ENCODE measurements at places on chromosomes 13 and 19.

GRCh38 chr13:35349673-35350278 is 126.7 kb downstream of the MAB21L1 start:
- no peaks in the 10 kb centered on the region for H3K4me1 ChIP-seq
- H3K4me3 ChIP-seq, result no peak overlapping the region
- DNase-seq, result no peak
- no peak overlapping the region for H3K27ac ChIP-seq

GRCh38 chr19:5536337-5536894 is 31.3 kb downstream of the TINCR start:
- H3K36me3 ChIP-seq, result peaks cover 4% of the 10 kb centered on the region
- DNase-seq, result no peak

GRCh38 chr13:22200440-22200839 is 529.6 kb downstream of the FGF9 start:
- H3K36me3 ChIP-seq, result no peaks in the 10 kb centered on the region
- no peak overlapping the region for H3K27ac ChIP-seq
- DNase-seq, result no peak
- H3K4me1 ChIP-seq, result peaks cover 5% of the 10 kb centered on the region
- no peaks in the 10 kb centered on the region for H3K27me3 ChIP-seq
- H3K4me3 ChIP-seq, result no peak overlapping the region

DNA sequence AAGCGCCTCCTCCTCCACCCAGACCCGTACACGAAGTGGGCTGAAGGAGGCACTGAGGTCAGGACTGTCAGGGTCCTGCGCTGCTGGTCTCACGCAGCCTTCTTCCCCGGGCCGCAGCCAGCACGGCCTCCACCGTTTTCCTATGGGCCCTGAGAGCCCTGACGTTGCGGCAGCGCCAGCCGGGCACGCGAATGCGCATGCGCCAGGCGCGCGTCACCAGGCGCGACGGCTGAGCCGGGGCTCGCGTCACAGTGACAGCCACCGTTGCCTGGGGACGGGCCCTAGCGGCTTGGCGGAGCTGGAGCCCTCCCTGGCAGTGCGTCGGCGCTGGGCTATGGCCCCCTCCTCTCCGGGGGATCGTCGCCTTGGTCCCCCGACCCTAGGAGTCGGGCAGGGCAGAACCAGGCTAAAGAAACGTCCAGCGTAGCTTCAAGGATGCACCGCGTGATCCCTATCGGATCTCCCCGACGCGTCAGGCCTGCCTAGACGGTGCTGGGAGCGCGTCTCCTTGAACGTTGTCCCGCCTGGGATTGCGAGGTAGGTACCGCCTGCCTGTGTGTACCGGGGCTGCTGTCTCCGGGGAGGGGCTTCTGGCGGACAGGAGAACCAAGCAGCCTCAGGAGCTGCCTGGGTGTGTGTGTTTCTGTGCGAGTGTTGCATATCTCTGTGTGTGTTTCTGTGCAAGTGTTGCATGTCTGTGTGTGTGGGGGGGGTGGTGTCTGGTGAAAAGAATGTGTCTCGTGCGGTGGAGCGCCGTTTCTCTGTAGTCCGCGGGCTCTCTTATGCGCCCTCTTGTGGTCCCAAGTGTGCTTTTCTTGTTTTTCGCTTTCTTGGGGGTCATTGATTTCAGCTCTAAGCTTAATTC is 43.2 kb downstream of the ZNF571 start:
- H3K27ac ChIP-seq, result peak overlapping the region; percentile 91
- DNase-seq, result peak; percentile 70
- H3K27me3 ChIP-seq, result no peaks in the 10 kb centered on the region
- H3K4me1 ChIP-seq, result peaks cover 12% of the 10 kb centered on the region
- H3K4me3 ChIP-seq, result peak overlapping the region; percentile 93

GRCh38 chr13:40770609-40770933 is 419 bp downstream of the MRPS31 start:
- DNase-seq, result no peak
- peaks cover 27% of the 10 kb centered on the region for H3K4me1 ChIP-seq
- H3K36me3 ChIP-seq, result peaks cover 22% of the 10 kb centered on the region
- H3K27me3 ChIP-seq, result no peaks in the 10 kb centered on the region
- peak overlapping the region; percentile 98 for H3K4me3 ChIP-seq
- peak overlapping the region; percentile 94 for H3K27ac ChIP-seq

DNA sequence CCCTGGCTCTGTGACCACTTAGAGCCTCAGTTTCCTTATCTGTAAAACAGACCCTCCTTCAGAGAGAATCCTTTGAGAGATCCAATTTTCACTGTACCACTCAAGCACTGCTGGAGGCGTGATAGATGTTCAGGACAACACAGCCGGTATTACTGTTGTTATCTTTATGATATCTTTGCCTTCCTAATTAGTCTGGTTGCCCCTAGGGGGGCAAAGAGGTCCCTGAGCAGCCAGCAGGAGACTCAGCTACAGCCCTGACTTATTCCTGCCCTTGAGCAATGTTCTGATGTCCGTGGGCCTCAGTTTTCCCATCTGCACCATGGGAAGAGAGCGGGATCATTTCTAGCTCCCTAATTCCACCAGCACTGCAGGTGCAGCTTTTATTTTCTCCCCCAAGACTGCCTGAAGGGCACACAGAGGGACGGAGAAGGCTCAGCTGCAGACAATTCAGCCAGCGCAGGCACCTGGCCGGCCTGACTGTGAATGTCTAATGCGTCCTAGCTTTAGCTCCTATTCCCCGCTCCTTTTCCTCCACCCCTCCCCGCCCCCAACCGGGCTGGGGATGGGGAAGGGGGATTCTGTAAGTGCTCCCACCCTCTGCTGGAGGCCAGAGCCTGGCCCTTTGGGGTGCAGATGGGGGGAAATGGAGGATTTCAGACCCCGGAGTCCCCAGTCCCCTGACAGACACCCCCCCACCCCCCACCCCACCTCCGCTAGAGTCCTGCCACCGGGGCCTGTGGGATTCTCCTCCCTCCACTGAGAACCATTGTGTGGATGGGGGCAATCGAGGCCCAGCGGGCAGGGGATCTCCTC is 16.2 kb downstream of the TLE5 start:
- H3K27me3 ChIP-seq, result peaks cover 6% of the 10 kb centered on the region
- H3K36me3 ChIP-seq, result no peaks in the 10 kb centered on the region
- DNase-seq, result no peak
- no peak overlapping the region for H3K4me3 ChIP-seq
- no peak overlapping the region for H3K27ac ChIP-seq

DNA sequence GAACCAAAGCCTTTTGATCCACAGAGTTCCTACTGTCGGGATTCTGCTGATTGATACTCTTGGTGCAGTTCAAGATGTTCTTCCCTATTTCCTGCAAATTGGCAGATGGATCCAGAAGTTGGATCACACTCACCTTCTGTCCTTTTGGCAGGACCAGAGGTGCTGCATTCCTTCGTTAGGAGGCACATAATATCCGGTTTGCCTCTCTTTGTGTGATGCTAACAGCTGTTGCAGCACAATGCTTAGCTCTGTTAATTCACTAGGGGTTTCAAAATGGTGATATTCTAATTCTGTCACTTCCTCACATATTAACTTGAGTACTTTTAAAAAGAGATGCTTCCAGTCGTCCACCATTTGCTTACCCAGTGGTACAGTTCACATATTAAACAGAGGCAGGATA is 15.2 kb upstream of the CHST8 start:
- peaks cover 2% of the 10 kb centered on the region for H3K27me3 ChIP-seq
- H3K36me3 ChIP-seq, result no peaks in the 10 kb centered on the region
- no peak overlapping the region for H3K27ac ChIP-seq
- H3K4me3 ChIP-seq, result no peak overlapping the region
- DNase-seq, result no peak

DNA sequence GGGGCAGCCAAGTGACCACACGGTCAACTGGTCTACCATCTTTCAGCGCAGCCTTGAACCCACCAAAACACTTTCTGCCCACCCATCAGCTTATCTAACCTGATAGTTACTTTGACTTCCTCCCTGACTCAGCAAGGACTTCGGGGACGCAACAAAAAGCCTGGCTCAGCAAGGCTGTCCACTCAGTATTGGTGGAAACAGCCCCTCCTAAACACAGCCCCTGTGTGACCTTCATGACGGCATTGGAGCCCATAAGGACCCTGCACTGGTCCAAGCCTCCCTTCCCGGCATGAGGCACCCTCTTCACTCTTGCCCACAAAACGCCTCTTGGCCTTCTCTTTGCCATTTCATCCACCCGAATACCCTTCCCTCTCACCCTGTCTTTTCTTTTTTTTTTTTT is 39.1 kb downstream of the INSR start:
- DNase-seq, result no peak
- no peaks in the 10 kb centered on the region for H3K36me3 ChIP-seq
- H3K27ac ChIP-seq, result no peak overlapping the region
- H3K27me3 ChIP-seq, result no peaks in the 10 kb centered on the region
- no peak overlapping the region for H3K4me3 ChIP-seq

DNA sequence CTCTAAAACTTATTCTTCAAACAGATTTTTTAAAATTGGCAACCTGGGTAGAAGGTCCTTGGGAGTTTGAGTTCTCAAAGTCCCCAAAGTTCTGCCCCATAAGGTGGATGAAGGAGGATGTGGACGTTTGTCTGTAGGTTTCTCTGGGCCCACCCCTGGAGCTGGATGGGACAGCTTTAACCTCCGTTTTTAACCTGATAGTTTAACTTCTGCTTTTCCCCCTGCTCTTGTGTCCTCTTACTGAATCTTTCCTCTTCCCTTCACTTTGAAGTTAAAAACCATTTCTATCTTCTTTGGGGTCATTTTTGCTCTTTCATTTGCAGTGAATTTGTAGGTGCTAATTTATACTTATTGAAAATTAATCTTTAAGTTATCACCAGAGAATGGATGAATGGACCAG is 79.1 kb downstream of the ESD start:
- H3K27me3 ChIP-seq, result no peaks in the 10 kb centered on the region
- H3K4me1 ChIP-seq, result peaks cover 8% of the 10 kb centered on the region
- no peak overlapping the region for H3K4me3 ChIP-seq
- no peak overlapping the region for H3K27ac ChIP-seq
- DNase-seq, result no peak

DNA sequence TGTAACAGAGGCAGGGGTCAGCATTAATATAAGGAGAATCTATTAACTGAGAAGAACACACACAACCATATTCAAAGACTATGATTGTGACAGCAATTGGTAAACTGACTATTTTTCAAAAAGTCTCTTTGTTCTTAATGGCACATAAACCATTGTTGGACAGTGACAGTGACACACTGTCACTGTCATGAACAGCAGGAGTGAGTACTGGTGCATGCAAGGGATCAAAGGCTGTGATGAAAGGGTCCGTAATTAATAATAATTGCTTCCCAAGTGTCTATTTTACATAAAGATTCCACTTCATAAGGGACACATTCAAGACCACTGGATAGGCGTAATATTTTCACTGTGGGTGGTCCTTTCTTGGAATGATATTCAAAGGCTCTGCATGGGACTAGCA is 50.7 kb downstream of the LHFPL6 start:
- H3K27ac ChIP-seq, result no peak overlapping the region
- no peak for DNase-seq
- H3K27me3 ChIP-seq, result no peaks in the 10 kb centered on the region
- H3K4me3 ChIP-seq, result no peak overlapping the region

Data from activated B cell treated with CpG ODN at 0.5 μM for 24 hours (primary cell).